ENCODE measurements at places on chromosomes 12 and 14.

DNA sequence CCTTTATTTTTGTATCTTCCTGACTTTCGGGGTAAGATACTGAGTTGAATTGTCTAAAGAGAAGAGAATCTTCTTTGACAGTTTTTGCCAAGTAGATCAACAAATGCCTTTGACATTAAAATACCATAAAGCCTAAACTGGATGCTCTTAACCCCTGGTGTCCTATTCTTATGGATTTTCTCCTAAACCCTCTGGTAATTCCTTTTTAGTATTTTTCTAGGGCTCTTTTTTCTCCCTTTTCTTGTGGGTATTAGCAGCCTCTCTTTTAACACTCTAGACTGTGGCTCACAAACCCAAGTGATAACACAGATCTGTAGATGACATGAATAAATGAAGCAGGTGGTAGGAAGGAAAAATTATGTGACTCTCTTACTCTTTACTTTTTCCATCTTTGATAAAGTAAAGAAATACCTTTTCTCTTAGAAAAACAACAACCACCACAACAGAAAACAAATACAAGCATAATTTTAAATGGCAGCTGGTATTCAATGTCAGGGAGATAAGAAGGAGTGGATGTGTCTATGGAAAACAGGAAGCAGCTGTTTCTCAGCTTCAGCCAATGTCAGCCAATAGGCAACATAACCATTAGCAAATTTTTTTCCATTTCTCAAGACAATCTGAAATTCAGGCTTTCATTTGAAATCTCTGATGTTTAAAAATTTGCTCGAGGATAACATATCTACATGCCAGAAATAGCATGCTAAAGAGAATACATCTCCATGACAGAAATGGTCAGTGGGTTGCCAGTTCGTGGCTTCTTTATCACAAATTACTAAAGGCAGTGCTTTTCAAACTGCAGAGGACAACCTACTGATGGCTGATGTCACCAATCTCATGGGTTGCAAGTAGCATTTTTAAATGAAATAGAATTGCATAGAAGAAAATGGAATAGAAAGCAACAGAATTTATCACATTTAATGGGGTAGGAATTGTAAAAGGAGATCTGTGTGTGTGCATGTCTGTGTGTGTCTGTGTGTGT is 123.1 kb upstream of the KRR1 start:
- H3K27me3 ChIP-seq: peaks cover 5% of the 10 kb centered on the region
- H3K4me3 ChIP-seq: no peak overlapping the region
- H3K4me1 ChIP-seq: peaks cover 30% of the 10 kb centered on the region
- DNase-seq: no peak
- no peaks in the 10 kb centered on the region for H3K36me3 ChIP-seq

DNA sequence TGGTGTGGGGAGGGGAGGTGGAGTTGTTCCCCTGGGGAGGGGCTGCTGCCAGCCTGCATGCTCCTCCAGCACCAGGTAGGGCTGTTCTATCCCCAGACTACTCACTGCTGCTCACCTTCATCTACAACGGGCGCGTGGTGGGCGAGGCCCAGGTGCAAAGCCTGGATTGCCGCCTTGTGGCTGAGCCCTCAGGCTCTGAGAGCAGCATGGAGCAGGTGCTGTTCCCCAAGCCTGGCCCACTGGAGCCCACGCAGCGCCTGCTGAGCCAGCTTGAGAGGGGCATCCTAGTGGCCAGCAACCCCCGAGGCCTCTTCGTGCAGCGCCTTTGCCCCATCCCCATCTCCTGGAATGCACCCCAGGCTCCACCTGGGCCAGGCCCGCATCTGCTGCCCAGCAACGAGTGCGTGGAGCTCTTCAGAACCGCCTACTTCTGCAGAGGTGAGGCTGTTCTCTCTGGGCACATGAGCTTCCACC is 3.5 kb downstream of the IRF9 start:
- H3K27ac ChIP-seq: peak overlapping the region; percentile 77
- no peak overlapping the region for H3K4me3 ChIP-seq
- DNase-seq: no peak
- peaks cover 2% of the 10 kb centered on the region for H3K27me3 ChIP-seq
- H3K36me3 ChIP-seq: peaks cover 66% of the 10 kb centered on the region

- no peak overlapping the region for H3K27ac ChIP-seq
- no peaks in the 10 kb centered on the region for H3K4me1 ChIP-seq
- H3K36me3 ChIP-seq: no peaks in the 10 kb centered on the region
- H3K4me3 ChIP-seq: no peak overlapping the region
- no peak for DNase-seq
Measured at GRCh38 chr14:105135700-105136395, 32.7 kb downstream of the JAG2 start.

DNA sequence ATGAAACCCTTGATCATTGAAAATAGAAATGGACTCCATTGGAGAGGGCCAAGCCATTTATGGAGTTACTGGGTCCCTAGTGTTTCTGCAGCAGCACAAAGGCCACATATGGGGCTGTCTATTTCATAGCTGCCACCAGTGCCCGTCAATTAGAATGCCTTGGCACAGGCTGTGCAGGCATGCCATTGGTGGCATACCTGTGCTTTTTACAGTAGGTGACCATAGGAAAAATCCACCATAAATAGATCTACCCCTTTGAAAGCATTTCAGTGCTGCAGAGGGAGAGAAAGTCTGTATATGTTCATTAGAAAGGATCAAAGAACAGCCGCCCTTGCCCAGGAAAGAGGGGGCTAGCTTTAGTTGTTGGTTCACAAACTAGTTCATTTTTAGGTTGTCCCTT is 13.1 kb downstream of the MYBPC1 start:
- DNase-seq: no peak
- no peak overlapping the region for H3K4me3 ChIP-seq
- peaks cover 10% of the 10 kb centered on the region for H3K4me1 ChIP-seq
- H3K27ac ChIP-seq: no peak overlapping the region
- H3K27me3 ChIP-seq: no peaks in the 10 kb centered on the region

GRCh38 chr12:86914721-86915120 is 658.5 kb upstream of the MGAT4C start:
- H3K27ac ChIP-seq: no peak overlapping the region
- H3K36me3 ChIP-seq: no peaks in the 10 kb centered on the region
- H3K4me3 ChIP-seq: no peak overlapping the region

- no peaks in the 10 kb centered on the region for H3K27me3 ChIP-seq
- H3K36me3 ChIP-seq: no peaks in the 10 kb centered on the region
- H3K4me3 ChIP-seq: no peak overlapping the region
- no peak overlapping the region for H3K27ac ChIP-seq
- H3K4me1 ChIP-seq: no peaks in the 10 kb centered on the region
Measured at GRCh38 chr12:126915309-126915708, 1351.7 kb upstream of the TMEM132C start.

DNA sequence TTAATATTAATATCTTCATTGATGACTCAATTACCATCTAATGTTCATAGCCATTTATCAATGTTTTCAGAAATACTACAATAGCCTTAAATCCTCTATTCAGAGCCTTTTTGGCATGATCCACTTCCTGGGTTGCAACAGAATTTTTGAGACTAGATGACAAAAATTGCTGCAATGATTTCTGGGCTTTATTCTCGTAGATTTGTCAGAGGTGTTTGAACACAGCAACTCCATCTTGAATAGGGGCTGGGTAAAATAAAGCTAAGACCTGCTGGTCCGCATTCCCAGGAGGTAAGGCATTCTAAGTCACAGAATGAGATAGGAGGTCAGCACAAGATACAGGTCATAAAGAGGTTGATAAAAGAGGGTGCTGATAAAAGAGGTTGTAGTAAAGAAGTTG is 165.8 kb upstream of the CNOT2 start:
- H3K27ac ChIP-seq: no peak overlapping the region
- H3K36me3 ChIP-seq: no peaks in the 10 kb centered on the region
- no peak for DNase-seq
- no peaks in the 10 kb centered on the region for H3K27me3 ChIP-seq

DNA sequence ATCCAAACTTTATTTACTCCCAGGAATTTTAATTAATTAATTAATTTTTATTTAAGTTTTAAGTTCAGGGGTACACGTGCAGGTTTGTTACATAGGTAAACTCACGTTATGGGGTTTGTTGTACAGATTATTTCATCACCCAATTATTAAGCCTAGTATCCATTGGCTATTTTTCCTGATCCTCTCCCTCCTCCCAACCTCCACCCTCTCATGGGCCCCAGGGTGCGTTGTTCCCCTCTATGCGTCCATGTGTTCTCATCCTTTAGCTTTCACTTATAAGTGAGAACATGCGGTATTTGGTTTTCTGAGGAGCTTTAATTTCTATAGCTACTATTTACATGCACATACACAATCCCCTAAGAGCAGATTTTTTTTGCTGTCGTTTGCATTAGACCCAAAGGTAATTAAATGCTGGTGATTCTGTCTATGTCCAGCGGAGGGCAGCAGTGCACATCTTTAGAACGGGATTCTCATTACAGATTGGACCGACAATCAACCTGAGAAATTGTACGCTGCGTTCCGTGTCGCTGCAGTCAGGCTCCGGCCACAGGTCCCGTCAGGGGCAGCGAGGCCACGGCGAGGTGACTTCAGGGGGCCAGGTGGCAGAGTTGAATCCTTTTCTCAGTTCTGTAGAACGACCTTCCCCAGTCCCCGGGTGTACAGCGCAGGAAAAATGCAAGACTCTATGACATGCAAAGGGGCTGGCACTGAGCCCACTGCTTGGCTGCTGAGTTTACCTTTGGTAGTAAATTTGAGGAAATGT is 11.6 kb downstream of the TMEM30B start:
- peaks cover 3% of the 10 kb centered on the region for H3K4me1 ChIP-seq
- H3K36me3 ChIP-seq: no peaks in the 10 kb centered on the region
- peak; percentile 75 for DNase-seq
- H3K4me3 ChIP-seq: peak overlapping the region; percentile 58
- H3K27ac ChIP-seq: no peak overlapping the region
- H3K27me3 ChIP-seq: peaks cover 48% of the 10 kb centered on the region

GRCh38 chr14:50363714-50364111 is 33.0 kb downstream of the CDKL1 start:
- H3K27me3 ChIP-seq: no peaks in the 10 kb centered on the region
- H3K4me3 ChIP-seq: peak overlapping the region; percentile 88

DNA sequence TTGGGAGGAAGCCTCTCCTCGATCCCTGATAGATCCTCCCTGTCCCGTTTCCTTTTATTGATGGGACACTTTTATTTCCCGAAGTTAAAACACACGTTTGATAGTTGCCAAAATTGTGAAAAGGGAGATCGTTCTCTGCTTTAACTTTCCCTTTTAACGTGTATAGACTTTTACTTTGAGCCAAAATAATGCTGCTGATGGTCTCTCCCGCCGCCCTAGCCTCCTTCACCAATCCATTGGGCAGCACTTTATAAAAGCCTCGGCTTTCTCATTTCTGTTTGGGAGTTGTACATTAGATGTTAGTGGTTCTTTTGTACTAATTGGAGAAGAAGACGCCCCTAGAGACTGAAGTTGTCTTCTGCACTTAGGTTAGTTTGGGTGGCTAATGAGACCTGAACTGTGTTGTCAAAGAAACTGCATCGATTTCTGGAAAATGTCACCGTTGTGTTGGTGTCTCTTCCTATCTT is 1.4 kb downstream of the TMTC2 start:
- no peak for DNase-seq
- H3K36me3 ChIP-seq: no peaks in the 10 kb centered on the region
- peaks cover 14% of the 10 kb centered on the region for H3K4me1 ChIP-seq
- H3K27me3 ChIP-seq: peaks cover 2% of the 10 kb centered on the region
- no peak overlapping the region for H3K27ac ChIP-seq
- peak overlapping the region; percentile 90 for H3K4me3 ChIP-seq

DNA sequence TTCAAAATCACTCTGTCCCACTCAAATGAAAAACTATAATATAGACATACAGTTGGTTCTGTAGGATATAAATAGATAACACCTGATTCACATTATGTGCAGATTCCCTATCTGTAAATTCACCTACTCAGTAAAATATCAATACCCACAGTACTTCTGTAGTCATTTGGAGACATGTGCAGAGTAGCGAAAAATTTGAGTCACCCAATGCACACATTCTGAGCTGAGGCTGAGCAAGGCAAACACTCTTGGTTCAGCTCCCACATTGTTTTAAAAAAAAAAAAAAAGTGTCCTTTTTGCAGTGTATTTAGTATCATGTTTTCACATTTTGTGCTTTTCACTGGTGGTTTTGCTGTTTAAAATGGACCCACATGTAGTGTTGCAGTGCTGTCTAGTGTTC is 27.3 kb upstream of the BBS10 start:
- no peak for DNase-seq
- no peak overlapping the region for H3K27ac ChIP-seq
- H3K4me1 ChIP-seq: peaks cover 5% of the 10 kb centered on the region
- H3K27me3 ChIP-seq: no peaks in the 10 kb centered on the region
- peaks cover 57% of the 10 kb centered on the region for H3K36me3 ChIP-seq
- H3K4me3 ChIP-seq: no peak overlapping the region

DNA sequence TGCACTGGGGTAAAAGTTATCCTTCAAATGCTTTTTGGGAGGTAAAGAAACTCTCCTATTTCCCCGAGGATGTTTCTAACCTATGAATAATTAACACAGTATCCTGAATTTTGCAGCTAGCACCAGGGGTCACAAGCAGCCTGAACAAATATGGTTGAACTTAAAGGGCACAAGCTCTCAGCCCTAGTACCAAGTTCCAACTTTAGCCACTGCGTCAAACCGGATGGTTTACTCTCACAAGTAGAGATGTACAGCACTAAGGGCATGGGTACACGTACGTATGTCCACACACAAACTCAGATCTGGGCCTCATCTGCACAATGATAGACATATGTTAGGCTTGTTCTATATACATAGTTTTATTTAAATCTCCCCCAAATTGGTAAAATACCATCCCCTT is 4.7 kb downstream of the CCDC88C start:
- peak overlapping the region; percentile 96 for H3K4me3 ChIP-seq
- no peak for DNase-seq
- peak overlapping the region; percentile 77 for H3K27ac ChIP-seq
- H3K36me3 ChIP-seq: peaks cover 59% of the 10 kb centered on the region

DNA sequence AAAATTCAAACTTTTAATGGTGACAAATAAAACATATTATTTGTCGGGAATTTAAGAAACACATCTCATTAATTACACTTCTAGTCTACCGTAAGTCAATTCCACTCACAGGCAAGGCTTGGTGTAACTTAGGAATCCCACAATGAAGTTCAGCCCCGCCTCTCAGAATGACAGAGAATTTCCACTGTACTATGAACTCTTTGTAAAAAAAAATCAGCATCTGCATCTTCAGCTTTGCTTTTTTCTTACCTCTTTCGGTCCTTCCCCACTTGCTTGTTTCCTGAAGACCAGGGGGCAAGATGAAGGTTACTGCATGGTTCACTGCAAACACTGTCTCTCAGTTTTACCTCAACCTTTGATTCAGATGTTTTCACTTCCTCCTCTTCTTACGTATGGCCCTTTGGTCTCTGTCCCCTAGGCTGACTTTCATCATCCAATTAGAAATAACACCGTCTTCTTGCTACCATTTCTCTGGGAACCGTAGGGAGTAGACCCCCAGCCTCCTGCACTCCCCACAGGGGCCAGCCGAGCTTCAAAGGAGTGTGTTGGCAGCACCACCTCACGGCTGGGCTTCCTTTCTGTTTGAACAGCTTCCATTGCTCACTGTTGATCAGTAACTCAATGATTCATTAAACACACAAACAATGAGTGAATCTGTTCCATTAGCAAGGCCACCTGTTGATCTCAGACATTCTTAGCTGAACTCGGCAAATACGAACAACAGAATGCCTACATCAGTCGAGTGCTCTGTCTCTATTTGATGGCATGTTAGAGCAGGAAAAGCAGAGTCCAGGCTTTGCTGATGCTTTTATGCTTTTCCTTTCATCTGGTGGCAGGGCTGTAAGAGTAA is 343.0 kb downstream of the BMP4 start:
- H3K4me3 ChIP-seq: peak overlapping the region; percentile 2
- H3K27me3 ChIP-seq: peaks cover 2% of the 10 kb centered on the region
- H3K36me3 ChIP-seq: no peaks in the 10 kb centered on the region
